Lung (tissue), 17 donors: ENCODE measurements at places on chromosomes 5 and 9.

DNA sequence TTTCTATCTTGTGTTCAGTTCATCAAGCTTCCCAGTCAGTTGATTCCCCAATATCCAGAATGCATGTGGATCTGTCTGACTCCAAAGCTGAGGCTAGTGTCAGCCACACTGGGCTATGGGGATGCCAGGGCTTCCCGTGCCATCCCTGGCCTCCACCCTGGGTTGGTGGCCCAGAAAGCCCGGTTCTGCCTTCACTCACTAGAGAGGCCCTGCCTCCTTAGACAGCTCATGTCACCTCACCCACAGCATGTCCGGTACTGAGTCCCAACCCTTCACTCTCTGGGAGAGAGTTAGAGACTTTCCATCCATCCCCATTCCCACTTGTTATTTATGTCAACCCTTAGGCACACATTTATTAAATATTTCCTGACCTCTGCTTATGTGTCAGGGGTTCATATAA, 119.5 kb upstream of the GPR151 start:
- H3K27ac ChIP-seq = no peak overlapping the region
- H3K4me3 ChIP-seq = no peak overlapping the region
- no peaks in the 10 kb centered on the region for H3K27me3 ChIP-seq
- no peaks in the 10 kb centered on the region for H3K36me3 ChIP-seq

GRCh38 chr9:126381195-126381594, 54.6 kb downstream of the MVB12B start:
- peaks cover 19% of the 10 kb centered on the region for H3K4me1 ChIP-seq
- H3K27me3 ChIP-seq = no peaks in the 10 kb centered on the region
- H3K4me3 ChIP-seq = no peak overlapping the region
- no peak for DNase-seq
- no peak overlapping the region for H3K27ac ChIP-seq
- H3K36me3 ChIP-seq = peaks cover 7% of the 10 kb centered on the region

- H3K4me1 ChIP-seq = peaks cover 5% of the 10 kb centered on the region
- H3K4me3 ChIP-seq = no peak overlapping the region
- no peak for DNase-seq
- H3K27me3 ChIP-seq = no peaks in the 10 kb centered on the region
- no peak overlapping the region for H3K27ac ChIP-seq
Measured at GRCh38 chr5:172906436-172906835, 52.8 kb upstream of the RPL26L1 start.

DNA sequence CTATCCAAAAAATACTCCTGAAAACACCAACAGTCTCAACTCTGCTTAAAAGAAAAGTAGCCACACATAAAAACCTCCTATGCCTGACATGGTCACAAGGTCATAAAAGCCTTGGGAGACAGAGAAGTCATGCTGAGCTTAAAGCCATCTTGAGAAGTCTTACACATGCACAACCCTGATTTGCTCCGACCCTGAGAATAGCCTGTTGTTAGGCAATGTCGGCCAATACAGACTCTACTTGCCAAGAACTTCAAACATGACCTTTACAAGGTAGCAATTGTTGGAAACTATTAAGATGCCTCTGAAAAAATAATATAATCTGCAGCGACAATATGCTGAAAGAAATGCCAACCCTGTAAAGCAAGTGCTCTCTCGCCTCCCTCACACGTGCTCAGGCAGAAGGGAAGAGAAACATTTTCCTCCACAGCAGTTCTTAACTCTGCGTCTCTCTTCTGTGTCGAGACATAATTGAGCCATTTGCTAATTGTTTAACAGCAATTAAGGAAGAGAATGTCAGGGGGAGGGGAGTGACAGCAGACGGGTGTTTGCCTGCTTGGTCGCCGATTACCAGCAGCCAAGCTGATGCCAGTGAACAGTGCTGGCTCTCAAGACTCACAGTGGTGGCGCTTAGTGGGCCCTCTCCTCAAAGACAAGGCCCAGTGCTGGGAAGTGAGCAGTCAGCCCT, 393.6 kb downstream of the SPOCK1 start:
- H3K27me3 ChIP-seq = no peaks in the 10 kb centered on the region
- DNase-seq = no peak
- no peak overlapping the region for H3K27ac ChIP-seq
- H3K4me3 ChIP-seq = no peak overlapping the region
- no peaks in the 10 kb centered on the region for H3K36me3 ChIP-seq
